Hippocampal formation (tissue), 2 donors: ENCODE measurements at places on chromosomes 6 and 20.

- DNase-seq, result no peak
These were observed 28.6 kb upstream of the DLGAP4 start for GRCh38 chr20:36277546-36277945.

- no peak for DNase-seq
These were observed 26.7 kb downstream of the NTSR1 start for GRCh38 chr20:62735331-62735821.

DNA sequence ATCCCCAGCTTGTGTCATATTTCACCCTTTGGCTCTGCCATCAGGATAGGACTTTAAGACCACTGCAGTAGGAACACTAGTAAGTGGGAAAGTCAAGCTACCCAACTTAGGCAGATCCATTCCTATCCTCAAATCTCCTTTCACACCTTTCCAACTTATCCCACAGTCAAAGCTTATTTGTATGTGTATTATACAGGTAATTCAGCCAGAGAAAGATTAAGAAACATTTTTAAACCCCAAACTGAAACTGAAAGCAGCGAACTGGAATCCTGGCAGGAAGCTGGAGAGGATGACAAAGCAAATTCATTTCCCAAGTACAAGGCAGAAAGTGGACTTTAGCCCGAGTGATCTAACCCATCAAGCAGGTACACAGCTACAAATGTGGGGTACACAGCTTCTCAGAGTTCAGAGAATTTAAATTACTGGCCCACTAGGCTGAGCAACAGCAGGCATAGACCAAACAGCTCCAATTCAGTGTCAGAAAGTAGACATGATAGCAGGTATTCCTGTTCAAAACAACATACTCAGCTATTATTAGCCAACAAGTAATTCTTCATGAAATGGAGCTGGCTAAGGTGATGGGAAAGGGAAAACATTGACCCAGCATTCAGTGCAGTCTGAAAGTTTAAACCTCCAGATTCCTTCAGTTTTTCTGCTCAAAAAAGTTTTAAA lies 39.1 kb downstream of the ILRUN start:
- DNase-seq, result peak; percentile 49

DNA sequence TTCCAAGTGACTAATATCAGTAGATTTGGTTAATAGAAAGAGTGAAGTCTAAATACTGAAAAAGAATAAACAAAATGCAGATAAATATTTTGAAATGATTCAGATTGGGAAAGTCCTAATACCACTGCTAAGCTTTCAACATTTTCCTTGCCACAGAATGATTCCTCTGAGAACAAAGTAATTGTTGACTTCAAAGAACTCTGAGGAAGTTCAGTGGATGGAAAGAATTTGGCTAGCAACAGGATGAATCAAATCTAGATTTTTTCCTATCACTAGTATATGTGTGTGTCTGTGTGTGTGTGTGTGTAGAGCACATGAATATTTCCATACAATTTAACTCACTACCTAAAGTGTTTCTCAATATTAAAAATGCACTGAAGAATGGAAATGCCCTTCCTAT lies 107.9 kb upstream of the PREP start:
- DNase-seq, result no peak

- DNase-seq, result no peak
These were observed 279.7 kb downstream of the KIF16B start for GRCh38 chr20:16293590-16293989.
